Activated CD8-positive, alpha-beta memory T cell treated with anti-CD3 and anti-CD28 coated beads, Interleukin-2, amount 50 U/mL, for 4 hours (primary cell): ENCODE measurements at places on chromosomes 11 and 22.

DNA sequence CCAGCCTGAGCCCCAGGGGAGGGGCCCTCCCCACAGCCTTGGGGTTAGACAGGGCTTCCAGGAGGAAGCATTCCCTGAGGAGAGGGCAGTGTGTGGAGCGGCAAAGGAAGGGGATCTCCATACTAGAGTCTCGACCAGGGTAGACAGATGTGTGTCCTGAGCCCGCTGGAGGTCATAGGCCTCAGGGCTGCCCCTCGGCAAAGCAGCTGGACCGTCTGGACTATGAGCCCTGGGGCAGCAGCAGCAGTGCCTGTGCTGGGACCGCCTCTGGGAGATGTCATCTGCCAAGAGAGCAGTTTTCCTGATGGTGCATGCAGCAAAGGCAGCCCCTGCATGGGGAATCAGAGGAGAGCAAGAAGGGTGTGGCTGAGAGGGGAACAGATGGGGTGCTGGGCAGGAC is 20.8 kb upstream of the TCF20 start:
- DNase-seq = no peak

DNA sequence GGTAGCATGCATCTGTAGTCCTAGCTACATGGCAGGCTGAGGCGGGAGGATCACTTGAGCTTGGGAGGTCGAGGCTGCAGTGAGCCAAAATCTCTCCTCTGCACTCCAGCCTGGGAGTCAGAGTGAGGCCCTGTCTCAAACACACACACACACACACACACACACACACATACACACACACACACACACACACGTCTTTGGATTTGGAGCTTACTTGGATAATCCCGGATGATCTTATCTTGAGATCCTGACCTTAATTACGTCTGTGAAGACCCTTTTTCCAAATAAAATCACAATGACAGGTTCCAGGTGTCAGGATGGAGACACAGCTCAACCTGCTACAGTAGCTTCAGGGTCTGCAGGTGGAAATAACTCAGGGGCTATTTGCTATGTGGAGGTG is 1.1 kb downstream of the UPB1 start:
- no peak for DNase-seq

GRCh38 chr11:117376517-117376916 is 48.9 kb downstream of the CEP164 start:
- DNase-seq = no peak

DNA sequence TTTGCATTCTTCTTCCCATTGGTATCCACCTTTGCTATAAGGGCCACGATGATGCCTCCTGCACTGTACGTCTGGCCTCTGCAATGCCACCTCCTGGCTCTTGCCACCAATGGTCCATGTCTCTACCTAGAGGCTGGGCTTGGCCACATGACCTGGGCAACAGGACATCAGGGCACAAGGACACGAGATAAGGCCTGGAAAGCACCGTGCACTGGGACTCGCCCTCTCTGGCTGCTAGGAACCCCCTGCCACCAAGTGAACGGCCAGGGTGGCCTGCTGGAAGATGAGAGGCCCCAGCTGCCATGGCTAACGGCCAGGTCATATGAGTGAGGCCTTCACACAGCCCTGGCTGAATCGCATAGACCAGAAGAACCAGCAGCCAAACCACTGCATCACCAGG is 87.4 kb downstream of the TRMU start:
- no peak for DNase-seq

DNA sequence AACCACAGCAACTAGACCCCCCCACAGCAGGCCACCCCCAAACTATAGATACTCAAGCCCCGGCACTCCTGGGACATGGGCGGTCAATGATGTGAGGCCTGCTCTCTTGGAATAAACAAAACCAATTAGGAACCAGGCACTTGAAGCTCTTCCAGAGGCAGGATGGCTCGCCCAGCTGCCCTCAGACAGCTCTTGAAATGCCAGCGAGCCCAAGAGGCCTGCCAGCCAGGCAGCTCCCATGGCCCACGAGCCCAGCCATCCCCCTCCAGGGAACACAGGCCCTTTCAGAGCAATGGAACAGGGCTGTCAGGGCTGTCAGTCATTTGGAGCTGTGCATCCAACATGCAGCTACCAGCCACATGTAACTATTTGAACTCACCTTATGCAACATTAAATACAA is 34.0 kb upstream of the TFIP11 start:
- DNase-seq = no peak

DNA sequence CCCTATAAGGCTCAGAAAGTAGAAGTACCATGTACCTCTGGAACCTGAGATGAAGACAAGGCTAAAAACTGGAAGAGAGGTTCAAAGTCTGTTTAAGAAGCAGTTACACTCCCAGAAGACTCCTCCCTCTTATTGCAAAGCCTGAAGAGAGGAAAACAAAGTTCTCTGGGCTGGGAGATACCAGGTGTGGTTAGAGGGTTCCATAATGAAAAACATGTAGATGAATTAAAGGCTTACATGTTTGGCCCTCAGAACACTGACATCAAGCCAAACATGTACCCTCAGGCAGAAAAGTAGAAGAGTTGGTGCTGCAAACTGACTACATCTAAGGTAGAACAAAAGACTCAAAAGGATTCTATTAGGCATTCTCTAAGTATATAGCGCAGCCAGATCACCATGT is 205.3 kb downstream of the TTC28 start:
- DNase-seq = no peak
